ENCODE measurements at places on chromosomes 4 and X. TPM values are rescaled to one million over a fixed set of nuclear protein-coding genes. Genes with fewer than 3 reads are reported as not detected.

The SLC25A43 gene
- 3.7 TPM for polyA plus RNA-seq

DNA sequence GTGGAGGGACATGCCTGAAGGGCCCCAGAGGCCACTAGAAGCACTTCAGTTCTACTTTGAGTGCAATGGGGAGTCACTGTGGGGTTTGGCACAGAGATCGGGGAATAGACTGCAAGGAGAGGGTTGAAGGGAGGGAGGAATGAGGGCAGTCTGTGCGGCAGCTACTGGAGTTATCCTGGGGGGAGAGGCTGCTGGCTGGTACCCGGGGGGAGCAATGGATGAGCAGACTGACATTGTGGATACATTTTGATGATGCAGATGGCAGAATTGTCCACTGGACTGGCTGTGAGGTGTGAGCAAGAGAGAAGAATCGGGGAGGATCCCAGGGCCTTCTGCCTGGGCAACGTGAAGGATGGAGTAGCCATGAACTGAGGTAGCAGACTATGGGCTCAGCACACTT lies 2.8 kb upstream of the MAMLD1 start:
- no peak for DNase-seq

GRCh38 chrX:118153270-118153669 lies 36.7 kb upstream of the KLHL13 start:
- DNase-seq = no peak

- DNase-seq = no peak
Measured at GRCh38 chr4:80008351-80008750, 64.7 kb downstream of the ANTXR2 start.
